CD4-positive, alpha-beta T cell treated with Interleukin-12 subunit alpha and Interleukin-12 subunit beta, for 1 hour (primary cell): ENCODE measurements at places on chromosomes 5 and 9.

DNA sequence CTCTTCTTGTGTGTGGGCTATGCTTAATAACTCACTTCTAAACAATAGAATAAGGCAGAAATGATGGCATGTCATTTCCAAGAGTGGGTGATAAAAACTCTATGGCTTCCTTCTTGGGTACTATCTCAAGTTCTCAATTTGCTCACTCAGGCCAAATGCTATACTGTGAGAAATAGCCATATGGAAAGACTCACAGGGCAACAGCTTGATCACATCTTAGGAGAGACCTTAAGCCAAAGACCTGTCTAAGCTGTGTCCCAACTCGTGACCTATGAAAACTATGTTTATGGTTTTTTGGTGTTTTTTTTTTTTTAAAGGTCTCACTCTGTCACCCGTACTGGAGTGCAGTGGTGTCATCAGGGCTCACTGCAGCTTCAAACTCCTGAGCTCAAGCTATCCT is 2.1 kb upstream of the UIMC1 start:
- no peak for DNase-seq

- no peak for DNase-seq
These were observed 137.5 kb downstream of the MAT2B start for GRCh38 chr5:163642904-163643303.

DNA sequence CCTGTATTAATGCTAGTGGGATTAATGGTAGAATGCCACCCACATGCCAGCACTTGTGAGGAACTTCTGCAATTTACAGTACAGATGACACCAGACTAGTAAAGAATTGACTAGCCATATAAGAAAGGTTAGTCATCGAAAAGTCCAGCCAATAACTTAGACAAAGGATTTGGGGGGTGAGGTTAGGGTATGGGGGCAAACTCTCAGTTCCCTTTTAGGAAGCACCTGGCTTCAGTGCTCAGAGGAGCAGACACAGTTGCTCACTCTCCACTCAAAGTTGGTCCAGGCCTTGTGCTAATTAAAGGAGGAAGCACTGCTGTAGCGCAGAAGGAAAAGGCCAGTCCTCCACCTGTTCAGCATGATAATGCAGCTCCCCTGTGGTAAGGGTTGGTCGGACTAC is 25.2 kb downstream of the TGFBR1 start:
- DNase-seq: no peak

DNA sequence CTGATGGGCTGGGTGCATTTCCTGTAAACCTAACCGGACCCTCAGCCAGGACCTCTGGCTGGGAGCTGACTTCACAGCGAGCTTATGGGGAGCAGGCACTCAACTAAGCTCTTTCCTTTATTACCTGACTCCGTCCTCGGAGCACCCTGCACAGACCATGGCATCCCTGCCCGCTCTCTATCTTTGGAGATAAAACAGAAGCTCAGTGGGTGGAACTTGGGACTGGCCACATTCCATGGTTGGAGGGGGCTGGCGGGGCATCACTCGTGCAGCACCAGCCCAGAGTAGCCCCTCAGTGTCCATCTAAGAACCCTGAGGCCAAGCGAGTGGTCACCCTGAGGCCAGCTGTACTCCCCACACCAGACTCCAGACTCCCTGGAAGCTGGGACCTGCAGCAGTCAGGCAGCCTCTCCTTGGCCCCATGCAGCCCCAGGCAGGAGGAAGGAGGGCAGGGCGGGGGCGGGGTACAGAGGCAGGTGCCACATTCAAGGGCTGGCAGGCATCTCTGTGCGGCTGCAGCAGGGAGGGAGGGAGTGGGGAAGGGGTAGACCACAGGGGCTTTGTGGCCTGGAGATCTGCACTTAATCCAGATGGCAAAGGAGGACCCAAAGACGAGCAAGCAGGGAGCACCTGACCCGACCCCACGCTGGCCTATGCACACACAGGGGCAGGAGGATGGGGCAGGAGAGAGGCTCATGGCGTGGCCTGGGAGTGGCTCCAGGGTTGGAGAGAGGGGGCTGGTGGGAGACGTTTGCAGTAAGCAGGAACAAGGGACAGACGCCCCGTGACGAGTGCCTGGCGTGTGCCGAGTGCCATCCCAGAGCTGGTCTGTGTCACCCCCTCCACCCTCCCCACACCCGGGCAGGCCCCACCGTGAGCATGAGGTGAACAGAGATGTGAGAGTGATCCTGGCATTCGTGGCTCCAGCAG is 26.1 kb downstream of the GLT6D1 start:
- no peak for DNase-seq

DNA sequence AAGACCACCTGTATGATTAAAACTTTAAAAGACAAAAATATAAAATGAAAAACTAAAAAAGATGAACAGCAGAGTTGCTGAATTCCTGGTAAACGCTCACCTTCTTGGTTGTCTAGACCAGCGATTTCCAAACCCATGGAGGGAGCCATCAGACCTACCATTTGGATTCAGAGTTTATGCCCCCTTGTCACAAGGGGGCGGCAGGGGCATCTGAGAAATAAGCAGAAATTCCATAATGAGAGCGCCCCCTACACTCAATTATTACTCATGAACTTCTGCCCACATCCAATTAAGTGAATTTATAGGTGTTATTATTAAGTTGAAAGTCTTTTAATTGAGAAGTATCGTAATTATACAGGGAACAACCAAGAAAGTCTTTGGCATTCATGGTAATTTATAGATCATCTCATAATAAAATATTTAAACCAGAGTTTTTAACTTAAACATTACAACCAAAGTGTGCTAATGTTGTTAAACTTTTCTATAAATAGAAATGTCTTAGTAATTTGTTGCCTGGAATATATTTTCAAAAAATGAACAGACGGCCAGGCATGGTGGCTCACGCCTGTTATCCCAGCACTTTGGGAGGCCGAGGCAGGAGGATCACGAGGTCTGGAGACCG is 35.2 kb upstream of the SPATA31C2 start:
- DNase-seq: peak; percentile 64

- no peak for DNase-seq
These were observed 159.6 kb downstream of the MAPKAP1 start for GRCh38 chr9:125547368-125547767.

DNA sequence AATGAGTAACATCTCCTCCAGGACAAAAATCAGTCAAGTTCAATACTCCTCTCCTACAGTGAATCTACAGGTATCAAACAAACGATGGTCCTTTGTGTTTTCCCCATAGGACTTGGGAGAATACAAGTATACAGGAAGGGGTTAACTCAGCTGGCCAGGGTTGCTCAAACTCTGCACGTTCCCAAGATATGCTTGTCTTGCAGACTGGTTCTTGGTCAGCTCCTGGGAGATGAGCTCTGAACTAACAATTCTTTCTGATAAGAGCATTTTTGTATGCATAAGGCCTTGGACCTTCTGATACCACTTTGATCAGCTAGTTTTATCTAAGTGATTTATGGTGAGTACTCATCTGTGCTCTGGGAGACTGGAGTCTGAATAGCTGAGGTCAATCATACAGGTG is 42.1 kb downstream of the LOX start:
- DNase-seq: no peak

DNA sequence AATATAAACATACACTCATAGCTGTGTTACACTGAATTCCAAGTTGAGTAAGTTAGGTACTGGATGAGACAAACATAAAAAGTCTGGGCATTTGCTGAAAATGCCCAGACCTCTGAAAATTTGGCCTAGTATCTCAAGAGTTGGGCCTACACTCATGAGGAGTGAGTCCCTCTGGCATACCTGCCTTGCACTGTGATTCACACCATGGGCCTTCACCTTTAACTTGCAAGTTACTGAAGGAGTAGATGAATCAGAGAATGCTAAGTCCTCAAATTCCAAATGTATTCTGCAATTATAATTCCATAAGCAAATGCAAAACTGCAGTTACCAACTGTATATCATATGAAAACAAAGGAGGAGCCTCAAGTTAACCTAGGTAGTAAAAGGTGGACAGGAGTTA is 32.3 kb upstream of the C9orf40 start:
- DNase-seq: no peak
